Foreskin fibroblast (primary cell): ENCODE measurements at places on chromosomes 4 and X.

- DNase-seq = no peak
Observed at GRCh38 chr4:154368060-154368459, 123.5 kb downstream of the DCHS2 start.

- no peak for DNase-seq
Observed at GRCh38 chr4:17283832-17284231, 228.1 kb downstream of the QDPR start.

DNA sequence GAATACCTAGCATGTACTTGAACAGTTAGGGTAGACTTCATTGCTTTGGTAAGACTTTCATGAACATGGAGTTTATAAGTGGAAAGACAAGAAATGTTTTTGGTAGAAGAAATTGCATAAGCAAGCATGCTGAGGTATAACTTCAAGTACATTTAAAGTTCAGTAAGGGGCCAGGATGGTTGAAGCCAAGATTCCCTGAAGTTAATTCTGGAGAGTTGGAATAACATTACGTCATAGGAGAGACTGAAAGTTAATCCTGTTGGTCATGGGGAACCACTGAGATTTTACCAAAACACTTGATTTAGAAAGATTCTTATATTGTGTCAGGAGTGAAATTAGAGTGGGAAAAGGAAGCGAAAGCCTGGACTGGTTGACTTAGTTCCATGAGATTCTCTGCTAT, 767.5 kb upstream of the MAGEB2 start:
- no peak for DNase-seq

DNA sequence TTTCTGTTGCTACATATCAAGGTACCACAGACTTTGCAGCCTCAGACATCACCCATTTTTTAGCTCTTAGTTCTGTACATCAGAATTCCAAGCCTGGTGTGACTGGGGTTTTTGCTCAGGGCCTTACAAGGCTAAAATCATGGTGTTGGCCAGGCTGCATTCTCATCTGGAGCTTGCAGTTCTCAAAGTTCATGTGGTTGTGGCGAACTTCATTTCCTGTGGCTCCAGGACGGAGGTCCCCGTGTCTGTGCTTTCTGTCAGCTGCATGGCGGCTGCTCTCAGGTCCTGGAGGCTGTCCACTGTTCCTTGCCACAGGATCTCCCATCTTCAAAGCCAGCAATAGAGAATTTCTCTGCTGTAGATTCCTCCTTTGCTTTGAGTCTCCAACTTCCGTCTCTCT, 157.4 kb downstream of the STIM2 start:
- DNase-seq = no peak

DNA sequence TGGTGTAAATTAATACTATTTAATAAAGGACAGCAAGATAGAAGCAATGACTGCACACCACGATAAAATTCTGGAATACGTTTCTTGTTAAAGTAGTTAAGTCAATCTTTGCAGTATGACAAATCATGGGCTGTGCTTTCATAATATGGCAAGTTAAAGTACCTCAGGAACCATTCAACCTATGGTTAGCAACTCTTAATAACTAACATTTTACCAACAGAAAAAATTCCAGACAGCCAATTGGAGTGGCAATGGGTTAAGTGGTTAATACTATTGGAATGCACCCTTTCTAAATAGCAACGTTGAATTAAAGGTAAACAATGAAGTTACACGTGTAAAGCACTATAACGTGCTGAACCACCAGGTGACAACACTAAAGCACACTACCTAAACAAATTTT, 72.4 kb upstream of the ZCCHC13 start:
- no peak for DNase-seq

GRCh38 chr4:7365462-7366179, 69.1 kb downstream of the PSAPL1 start:
- DNase-seq = no peak

- DNase-seq = no peak
Observed at GRCh38 chrX:74902806-74903205, 22.4 kb downstream of the NEXMIF start.

GRCh38 chr4:155564880-155565279, 101.8 kb upstream of the GUCY1A1 start:
- no peak for DNase-seq

- DNase-seq = peak; percentile 90
Observed at GRCh38 chr4:124334119-124334518, 378.4 kb downstream of the ANKRD50 start.

- DNase-seq = no peak
Observed at GRCh38 chrX:153527208-153527607, 9.8 kb downstream of the ATP2B3 start.

GRCh38 chrX:66017659-66018170, 22.2 kb downstream of the VSIG4 start:
- DNase-seq = no peak

DNA sequence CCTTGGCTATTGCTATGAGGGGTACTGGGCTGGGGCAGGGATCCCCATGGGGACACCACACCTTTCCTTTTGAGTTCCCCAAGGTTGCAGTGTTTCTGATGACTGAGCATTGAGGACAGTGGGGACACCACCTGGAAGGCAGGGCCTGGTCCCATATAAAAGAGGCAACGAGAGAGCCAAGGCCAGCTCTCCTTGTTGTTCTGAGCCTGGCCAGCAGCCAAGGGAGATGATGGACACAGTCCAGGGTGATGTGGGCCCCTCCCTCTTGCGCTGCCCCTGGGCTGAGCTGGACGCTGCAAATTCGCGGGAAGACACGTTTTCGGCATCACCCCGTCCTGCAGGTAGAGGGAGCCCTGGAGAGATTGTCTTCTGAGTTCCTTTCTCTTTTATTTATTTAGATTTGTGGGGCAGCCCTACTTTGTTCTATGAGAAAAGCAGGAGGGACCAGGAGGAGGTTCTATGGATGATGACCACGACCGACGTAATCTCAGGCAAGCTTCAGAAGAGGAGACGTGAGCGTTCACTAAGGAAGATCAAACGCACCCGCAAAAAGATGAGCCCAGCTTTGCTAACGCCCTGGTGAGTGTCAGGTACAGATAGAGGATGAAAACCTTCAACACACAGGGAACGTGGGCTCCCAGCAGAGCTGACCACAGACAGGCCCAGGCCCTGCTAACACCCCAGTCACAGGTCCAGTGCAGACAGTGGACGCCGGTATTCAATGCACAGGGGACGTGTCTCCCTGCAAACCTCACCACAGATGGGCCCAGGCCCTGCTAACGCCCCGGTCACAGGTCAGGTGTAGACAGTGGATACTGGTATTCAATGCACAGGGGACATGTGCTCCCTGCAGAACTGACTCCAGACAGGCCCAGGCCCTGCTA, 97.4 kb downstream of the SHOX start:
- DNase-seq = no peak

DNA sequence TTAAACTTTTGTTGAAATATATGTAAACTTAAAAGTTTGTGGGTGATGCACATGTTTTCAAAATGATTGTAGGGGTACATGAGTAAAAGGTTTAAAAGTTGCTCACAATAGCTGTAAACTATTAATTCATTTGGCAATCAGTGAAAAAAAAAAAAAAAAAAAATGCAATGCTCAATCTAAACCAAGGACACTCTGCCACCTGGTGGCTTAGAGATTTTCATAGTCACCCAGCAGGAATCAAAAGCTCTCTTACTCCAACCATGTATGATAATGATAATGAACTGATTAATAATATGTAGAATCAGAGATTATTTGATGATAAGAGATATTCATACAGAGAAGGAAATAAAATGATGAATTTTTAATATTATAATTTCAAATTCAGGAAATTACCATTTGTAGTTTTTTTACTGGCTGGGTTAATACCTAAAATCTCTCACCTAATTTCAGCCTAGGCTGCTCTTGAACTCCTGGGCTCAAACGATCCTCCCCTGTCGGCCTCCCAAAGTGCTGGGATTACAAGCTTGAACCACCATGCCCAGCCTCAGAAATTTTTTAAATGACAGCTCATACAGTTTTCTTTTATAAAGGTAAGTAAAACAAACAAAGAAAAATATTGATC, 46.9 kb upstream of the SLC25A4 start:
- DNase-seq = peak; percentile 65

GRCh38 chr4:85431156-85431555, 43.8 kb upstream of the ARHGAP24 start:
- no peak for DNase-seq

- DNase-seq = peak; percentile 68
Observed at GRCh38 chr4:74618659-74619058, 173.7 kb downstream of the AREG start.

- DNase-seq = no peak
Observed at GRCh38 chr4:152138451-152138850, 377.6 kb upstream of the GATB start.
